RPMI8226 (cell line): ENCODE measurements at places on chromosomes 2 and 18.

DNA sequence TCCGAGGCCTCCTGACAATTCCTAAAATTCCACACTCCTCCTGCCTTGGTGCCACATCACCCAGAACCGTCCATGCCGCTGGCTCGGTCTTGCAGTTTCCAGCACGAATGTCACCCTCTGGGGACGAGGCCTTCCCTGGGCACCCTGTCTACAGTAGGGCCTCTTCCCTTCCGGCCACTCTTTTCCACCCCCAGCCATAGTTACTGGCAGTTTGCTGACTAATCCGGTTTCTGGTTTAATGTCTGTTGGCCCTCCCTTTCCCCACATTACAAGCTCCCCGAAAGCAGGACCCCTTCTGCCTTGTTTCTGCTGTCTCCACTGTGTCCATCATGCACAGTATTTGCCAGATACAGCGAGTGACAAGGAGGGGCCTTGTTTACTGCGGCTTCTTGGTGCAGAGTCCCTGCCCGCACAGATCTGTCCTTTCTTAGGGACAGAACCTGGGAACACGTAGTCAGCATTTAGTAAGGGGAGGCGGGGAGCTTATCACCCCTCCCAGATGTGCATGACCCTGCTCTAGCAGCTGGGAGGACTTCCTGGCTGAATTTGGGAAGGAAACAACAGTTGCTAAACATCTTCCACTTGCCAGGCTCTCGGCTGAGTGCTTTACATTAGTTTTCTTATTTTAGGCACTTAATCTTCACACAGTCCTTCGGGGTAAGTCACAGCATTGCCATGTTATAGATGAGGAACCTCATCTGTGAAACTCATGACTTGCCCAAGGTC is 23.6 kb upstream of the CATIP start:
- peak; percentile 75 for DNase-seq

DNA sequence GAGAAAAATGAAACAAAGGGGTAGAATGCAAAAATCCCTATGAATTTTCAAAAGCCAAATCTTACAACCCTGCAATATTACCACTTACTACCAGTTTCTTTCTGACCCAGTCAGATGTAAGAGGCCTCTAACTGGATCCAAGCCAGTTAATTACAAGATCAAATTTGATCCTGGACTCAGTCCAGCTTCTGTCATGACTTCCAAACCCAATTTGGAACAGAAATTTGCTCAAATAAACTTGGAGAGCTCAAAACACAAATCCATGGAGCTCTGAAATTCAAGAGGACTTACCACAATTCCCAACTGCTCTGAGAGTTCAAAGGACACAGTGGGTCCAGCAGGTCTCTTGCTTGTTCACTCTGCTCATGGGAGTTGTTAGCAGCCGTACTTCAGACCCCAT is 1271.7 kb upstream of the SLC39A10 start:
- no peak for DNase-seq

- no peak for DNase-seq
These were observed 28.6 kb downstream of the EPG5 start for GRCh38 chr18:45938488-45938935.

- DNase-seq: no peak
These were observed 141.6 kb downstream of the UBE2E3 start for GRCh38 chr2:181121996-181122395.

GRCh38 chr2:11101430-11101829 is 53.8 kb upstream of the SLC66A3 start:
- DNase-seq: no peak
